ENCODE measurements at places on chromosomes 12 and 14.

DNA sequence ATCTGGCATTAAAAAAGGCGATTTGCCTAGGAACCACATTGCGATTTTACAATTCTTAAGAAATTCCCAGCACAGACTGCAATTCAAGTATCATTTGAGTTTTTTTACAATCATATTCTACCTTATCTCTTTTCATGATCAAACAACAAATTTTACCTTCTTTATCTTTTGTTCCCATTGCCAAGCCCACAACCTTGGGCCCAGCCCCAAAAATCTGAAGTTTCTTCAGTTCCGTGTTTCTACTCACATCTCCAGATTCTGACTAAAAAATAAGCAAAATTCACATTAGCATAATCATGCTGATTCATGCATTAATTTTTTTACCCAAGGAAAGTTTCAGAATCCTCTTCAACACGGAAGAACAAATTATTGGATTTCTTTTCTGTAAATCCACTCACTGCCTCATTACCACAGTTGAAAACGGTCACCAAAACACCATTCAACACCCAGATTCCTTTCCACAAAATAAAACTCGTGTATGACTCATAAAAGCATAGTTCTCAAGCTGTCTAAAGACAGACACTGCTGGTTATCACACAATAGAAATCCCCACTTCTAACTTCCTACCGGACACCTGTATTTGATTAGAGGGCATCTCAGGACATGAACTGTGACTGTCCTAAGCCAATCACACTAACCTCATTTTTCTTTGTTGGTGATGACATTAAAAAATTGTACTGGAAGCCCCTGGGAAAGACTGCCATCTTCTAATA lies 32.7 kb downstream of the KDM5A start:
- no peak for DNase-seq

DNA sequence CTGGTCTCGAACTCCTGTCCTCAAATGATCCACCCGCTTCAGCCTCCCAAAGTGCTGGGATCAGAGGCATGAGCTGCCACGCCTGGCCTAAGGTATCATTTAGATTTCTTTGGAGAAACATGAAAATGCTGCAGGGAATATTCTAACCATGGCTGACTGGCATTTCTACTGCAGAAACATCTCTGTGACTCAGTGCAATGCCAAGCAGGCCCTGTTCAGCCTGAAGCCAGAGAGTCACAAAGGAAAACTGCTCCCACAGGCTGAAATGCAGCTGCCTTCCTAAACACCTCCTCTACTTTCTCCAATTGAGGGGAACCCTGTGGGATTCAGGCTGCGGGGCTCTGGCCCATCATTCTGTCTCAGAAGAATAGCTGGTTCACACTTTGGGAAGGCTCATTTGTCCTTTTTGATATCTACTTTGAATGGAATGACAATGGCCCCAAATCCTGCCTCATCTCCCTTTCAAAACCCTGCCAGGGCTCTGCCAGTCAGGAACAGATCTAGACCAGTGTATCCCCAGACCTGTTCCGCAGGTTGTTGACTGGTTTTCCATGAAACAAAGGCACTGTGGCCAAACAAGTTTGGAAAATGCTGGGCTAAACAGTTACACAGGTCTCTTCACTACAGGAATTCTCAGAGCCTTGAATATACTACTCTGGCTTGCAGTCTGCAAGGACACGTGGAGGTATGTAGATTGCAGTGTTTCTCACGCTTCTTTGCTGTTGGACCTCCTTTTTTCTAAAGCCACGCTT lies 7.8 kb downstream of the C12orf43 start:
- DNase-seq = no peak

DNA sequence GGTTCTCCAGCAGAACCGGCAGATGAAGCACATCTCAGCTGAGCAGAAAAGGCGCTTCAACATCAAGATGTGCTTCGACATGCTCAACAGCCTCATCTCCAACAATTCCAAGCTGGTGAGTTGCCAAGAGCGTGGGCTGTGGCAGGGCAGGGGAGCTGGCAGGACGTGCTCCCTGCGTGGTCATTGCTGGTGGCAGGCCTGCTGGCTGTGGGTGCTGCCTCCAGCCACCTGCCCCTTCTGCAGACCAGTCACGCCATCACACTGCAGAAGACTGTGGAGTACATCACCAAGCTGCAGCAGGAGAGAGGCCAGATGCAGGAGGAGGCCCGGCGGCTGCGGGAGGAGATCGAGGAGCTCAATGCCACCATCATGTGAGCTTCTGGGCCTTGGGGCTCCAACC lies 35.8 kb downstream of the IL31 start:
- DNase-seq = no peak

DNA sequence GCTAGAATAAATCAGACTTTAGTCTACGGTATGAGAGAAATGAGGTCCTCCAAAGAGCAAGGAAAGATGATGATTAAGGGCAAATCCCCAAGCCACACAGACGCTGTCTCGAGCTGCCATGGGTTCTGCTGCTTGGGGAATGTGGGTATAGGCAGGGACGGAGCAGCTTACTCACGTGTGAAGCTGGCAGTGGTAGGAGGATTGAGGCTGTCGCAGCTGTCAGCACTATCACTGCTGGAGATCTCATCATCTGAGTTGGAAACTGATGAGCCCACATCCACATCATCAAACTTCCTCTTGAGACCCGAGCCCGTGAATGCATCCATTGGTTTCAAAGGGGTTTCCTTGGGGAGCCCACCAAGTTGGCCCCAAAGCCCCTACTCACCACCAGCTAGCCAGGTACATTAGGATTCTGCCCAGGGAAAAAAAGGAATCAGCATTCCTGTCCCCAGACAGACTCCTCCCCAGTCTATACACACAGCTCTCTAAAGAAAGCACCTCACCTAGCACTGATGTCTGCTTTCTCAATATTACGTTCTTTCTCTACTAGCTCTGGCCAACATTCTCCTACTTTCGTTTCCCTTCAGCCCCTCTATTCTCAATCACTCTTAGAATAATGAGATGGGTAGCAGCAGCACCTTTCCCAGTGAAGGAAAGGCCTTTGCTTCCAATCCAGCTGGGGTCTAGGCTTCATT lies 7.0 kb downstream of the CSRNP2 start:
- DNase-seq = peak; percentile 23

- no peak for DNase-seq
Observed at GRCh38 chr12:41356181-41356580, 168.1 kb downstream of the PDZRN4 start.

- no peak for DNase-seq
Observed at GRCh38 chr12:39853003-39853402, 233.4 kb upstream of the ABCD2 start.

GRCh38 chr12:6941782-6942181 lies 1.8 kb upstream of the RNU7-1 start:
- no peak for DNase-seq

Measured in stimulated activated CD4-positive, alpha-beta T cell treated with anti-CD3 and anti-CD28 coated beads, Interleukin-4, amount 100 ng/mL, for 24 hours (primary cell).